Mesangial cell (primary cell): ENCODE measurements at places on chromosomes 12 and 14. TPM values are rescaled to one million over a fixed set of nuclear protein-coding genes. Genes with fewer than 3 reads are reported as not detected.

Gene FBXW8
- 14.2 and 24.2 TPM in 2 replicates for total RNA-seq

Gene ERP27
- 0.33 and 12.8 TPM in 2 replicates for total RNA-seq

Gene ABCD2
- under 0.01 and 0.25 TPM in 2 replicates for total RNA-seq

Gene KCNH3
- 0.16 and 1.1 TPM in 2 replicates for total RNA-seq

Gene SLC38A4
- 1.3 TPM in 1 of 2 replicates, not detected in the other for total RNA-seq

Gene RPGRIP1
- total RNA-seq = not detected in 2 replicates

Gene OR4E2
- total RNA-seq = not detected in 2 replicates

Gene LAG3
- total RNA-seq = under 0.01 and 0.13 TPM in 2 replicates

Gene NGB
- not detected in 2 replicates for total RNA-seq

Gene PLEKHD1
- under 0.01 TPM in 2 replicates for total RNA-seq

Gene CCDC175
- not detected in 2 replicates for total RNA-seq

Gene MANSC4
- total RNA-seq = not detected in 2 replicates

Gene PTPRO
- 0.33 and 1.5 TPM in 2 replicates for total RNA-seq
